Vagina (tissue), 2 donors: ENCODE measurements at places on chromosomes 11 and 22.
A peak's percentile ranks its signal among the peaks of the same experiment; 100 is the strongest.

GRCh38 chr22:50657925-50658324 lies 14.7 kb upstream of the SHANK3 start:
- H3K4me3 ChIP-seq: no peak overlapping the region
- no peak for DNase-seq

DNA sequence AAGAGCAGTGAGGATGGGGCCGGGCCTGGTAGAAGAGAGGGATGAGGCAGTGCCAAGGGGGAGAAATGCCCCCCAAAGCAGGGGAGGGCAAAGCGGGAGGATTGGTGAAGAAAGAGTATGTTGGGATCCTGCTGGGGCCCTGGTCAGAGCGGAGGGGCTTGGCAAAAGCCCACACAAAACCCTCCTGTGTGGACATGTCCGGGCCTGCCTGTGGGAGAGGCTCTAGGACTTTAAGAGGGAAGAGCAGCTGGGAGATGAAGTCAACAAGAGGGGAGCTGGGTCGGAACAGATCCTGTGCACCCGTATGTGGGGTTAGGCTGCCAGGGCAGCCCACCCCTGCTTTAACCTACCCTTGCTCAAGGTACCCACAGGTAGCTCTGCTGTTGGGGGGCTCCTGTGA lies 25.8 kb downstream of the ART5 start:
- no peaks in the 10 kb centered on the region for H3K4me1 ChIP-seq
- no peak for DNase-seq
- H3K27me3 ChIP-seq: no peaks in the 10 kb centered on the region
- no peaks in the 10 kb centered on the region for H3K36me3 ChIP-seq
- no peak overlapping the region for H3K27ac ChIP-seq

GRCh38 chr11:297051-297585 lies 2.2 kb downstream of the IFITM5 start:
- H3K4me3 ChIP-seq: no peak overlapping the region
- no peaks in the 10 kb centered on the region for H3K36me3 ChIP-seq
- H3K4me1 ChIP-seq: peaks cover 31% of the 10 kb centered on the region
- no peak overlapping the region for H3K27ac ChIP-seq
- DNase-seq: no peak
- H3K27me3 ChIP-seq: peaks cover 8% of the 10 kb centered on the region

- no peak for DNase-seq
- no peaks in the 10 kb centered on the region for H3K36me3 ChIP-seq
- H3K4me1 ChIP-seq: no peaks in the 10 kb centered on the region
- H3K27me3 ChIP-seq: no peaks in the 10 kb centered on the region
Observed at GRCh38 chr22:37206118-37206840, 6.0 kb downstream of the SSTR3 start.

GRCh38 chr11:32137263-32137662 lies 46.4 kb downstream of the RCN1 start:
- H3K4me1 ChIP-seq: no peaks in the 10 kb centered on the region
- H3K36me3 ChIP-seq: no peaks in the 10 kb centered on the region
- H3K27me3 ChIP-seq: no peaks in the 10 kb centered on the region
- H3K4me3 ChIP-seq: no peak overlapping the region

DNA sequence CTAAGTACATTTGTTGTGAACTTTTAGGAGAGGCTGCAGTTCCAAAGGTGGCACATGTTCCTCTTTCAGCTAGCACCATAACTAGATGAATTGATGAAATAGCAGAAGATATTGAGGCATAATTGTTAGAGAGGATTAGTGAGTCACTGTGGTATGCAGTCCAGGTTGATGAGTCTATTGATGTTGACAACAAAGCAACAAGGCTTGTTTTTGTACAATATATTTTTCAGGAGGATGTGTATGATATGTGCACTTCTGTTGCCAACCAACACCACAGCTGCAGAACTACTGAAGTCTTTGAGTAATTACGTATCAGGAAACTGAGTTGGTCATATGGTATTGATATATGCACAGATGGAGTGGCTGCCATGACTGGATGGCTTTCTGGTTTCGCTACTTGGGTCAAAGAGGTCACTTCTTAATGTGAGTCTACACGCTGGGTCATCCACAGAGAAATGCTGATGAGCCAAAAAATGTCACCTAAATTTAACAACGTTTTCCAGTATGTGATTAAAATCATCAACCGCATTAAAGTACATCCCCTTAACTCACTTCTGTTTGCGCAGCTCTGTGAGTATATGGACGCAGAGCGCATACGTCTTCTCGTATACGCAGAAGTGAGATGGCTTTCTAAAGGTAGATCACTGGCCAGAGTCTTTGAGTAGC lies 261.3 kb upstream of the ANO5 start:
- H3K27me3 ChIP-seq: no peaks in the 10 kb centered on the region
- no peak for DNase-seq
- no peaks in the 10 kb centered on the region for H3K36me3 ChIP-seq
- no peaks in the 10 kb centered on the region for H3K4me1 ChIP-seq

GRCh38 chr11:132125988-132126871 lies 755.8 kb downstream of the NTM start:
- H3K27ac ChIP-seq: no peak overlapping the region
- no peaks in the 10 kb centered on the region for H3K27me3 ChIP-seq
- no peak for DNase-seq
- peak overlapping the region; percentile 37 for H3K4me3 ChIP-seq
- H3K36me3 ChIP-seq: no peaks in the 10 kb centered on the region

GRCh38 chr11:88404391-88404790 lies 66.9 kb upstream of the CTSC start:
- H3K27ac ChIP-seq: peak overlapping the region; percentile 19
- H3K36me3 ChIP-seq: no peaks in the 10 kb centered on the region
- no peaks in the 10 kb centered on the region for H3K27me3 ChIP-seq
- peaks cover 15% of the 10 kb centered on the region for H3K4me1 ChIP-seq
- DNase-seq: no peak

DNA sequence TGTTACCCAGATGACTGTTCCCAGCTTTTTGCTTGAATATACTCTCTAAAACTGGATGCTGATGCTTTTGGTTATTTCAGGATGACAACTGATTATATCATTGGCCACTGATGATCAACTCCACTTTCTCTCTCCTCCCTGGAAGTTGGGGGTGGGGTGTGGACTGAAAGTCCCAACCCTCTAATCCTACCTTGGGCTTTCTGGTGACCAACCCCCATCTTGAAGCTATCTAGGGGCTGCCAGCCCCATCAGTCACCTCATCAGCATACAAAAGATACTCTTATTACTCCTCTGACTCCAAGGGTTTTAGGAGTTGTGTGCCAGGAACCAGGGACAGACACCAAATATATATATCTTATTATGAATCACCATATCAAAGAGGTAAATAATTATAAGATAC lies 69.3 kb downstream of the SLC25A17 start:
- no peaks in the 10 kb centered on the region for H3K4me1 ChIP-seq
- no peak overlapping the region for H3K4me3 ChIP-seq
- no peak overlapping the region for H3K27ac ChIP-seq

GRCh38 chr22:28019360-28019759 lies 100.3 kb upstream of the PITPNB start:
- no peak for DNase-seq
- H3K4me3 ChIP-seq: no peak overlapping the region
- H3K27ac ChIP-seq: no peak overlapping the region
- peaks cover 33% of the 10 kb centered on the region for H3K4me1 ChIP-seq
- no peaks in the 10 kb centered on the region for H3K36me3 ChIP-seq
- no peaks in the 10 kb centered on the region for H3K27me3 ChIP-seq

DNA sequence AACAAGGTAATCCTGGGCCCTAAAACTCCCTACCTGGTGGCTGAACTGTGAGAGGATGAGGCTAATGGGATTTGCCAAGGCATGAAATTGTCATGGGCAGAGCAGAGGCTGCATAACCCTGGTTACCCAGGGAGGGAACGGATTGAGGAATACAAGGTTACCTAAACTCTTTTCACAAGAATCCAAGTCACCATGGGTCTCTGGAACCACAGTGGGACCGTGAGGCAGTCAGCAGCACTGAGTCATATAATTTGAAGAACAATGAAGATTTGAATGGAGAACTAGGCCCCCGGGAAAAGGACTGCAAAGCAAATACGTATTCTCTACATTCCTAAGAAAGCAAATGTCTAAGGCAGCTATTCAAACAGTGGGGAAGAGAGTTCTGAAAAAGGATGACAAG lies 19.8 kb downstream of the CAT start:
- H3K27ac ChIP-seq: no peak overlapping the region
- no peak overlapping the region for H3K4me3 ChIP-seq
- DNase-seq: no peak
- H3K36me3 ChIP-seq: peaks cover 80% of the 10 kb centered on the region
- no peaks in the 10 kb centered on the region for H3K4me1 ChIP-seq
- H3K27me3 ChIP-seq: no peaks in the 10 kb centered on the region

DNA sequence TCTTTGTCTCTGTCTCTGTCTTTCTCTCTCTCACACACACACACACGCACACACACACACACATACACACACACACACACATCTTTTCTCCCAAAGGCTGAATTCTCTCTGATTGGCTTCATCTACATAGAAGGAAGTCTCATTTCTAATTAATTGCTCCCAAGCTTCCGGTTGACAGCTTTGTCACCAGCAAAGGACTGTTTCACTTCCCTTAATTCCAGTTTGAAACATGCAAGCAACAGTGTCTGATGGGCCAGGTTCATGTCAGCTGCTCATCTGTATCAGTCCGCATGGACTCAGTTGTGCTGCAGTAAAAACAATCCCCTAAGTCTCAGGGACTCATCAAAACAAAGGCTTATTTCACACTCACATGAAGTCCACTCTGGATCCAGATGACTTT lies 16.2 kb upstream of the PVALB start:
- H3K36me3 ChIP-seq: no peaks in the 10 kb centered on the region
- H3K27me3 ChIP-seq: no peaks in the 10 kb centered on the region
- H3K4me3 ChIP-seq: no peak overlapping the region
- no peak for DNase-seq
- no peak overlapping the region for H3K27ac ChIP-seq
- no peaks in the 10 kb centered on the region for H3K4me1 ChIP-seq

DNA sequence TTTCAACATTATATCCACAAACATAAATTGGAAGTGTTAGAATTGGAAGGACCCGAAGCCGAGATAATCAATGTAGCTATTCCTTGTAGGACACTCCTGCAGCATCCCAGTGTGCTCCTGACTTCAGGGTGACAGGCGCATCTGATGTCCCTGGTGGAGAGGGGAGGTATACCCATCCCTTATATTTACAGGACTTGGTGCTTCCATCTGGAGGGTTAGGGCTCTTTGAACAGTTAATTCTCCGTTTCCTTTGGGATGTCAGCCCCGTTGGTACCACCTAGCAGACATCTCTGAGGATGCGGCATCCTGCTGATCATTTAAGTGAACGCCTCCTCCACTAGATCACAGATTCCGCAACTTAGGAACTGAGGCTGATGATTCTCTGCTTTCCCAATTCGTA lies 451.3 kb downstream of the OPCML start:
- no peak overlapping the region for H3K4me3 ChIP-seq
- no peak overlapping the region for H3K27ac ChIP-seq
- no peaks in the 10 kb centered on the region for H3K36me3 ChIP-seq
- no peak for DNase-seq
- H3K27me3 ChIP-seq: no peaks in the 10 kb centered on the region
- H3K4me1 ChIP-seq: peaks cover 8% of the 10 kb centered on the region

DNA sequence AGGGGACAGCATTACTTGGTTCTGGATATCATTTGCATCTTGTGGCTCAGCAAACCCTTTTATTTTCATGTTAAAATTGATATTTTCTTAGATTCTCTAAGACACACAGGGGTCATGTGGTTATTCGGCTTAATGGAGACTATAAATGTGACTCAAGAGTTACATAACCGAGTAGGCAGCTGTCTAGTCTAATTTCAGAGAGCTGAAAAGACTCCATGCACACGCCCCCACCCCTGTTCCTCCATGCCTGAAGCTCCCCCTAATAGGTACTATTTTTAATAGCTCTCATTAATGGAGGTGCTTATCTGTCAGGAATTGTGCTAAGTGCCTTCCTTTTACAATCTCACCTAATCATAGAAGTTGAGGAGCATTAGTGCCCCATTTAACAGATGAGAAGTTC lies 189.2 kb upstream of the ARHGAP20 start:
- no peaks in the 10 kb centered on the region for H3K27me3 ChIP-seq
- peaks cover 11% of the 10 kb centered on the region for H3K4me1 ChIP-seq
- no peak overlapping the region for H3K4me3 ChIP-seq
- DNase-seq: no peak
- H3K27ac ChIP-seq: peak overlapping the region; percentile 62

- H3K27ac ChIP-seq: no peak overlapping the region
- H3K4me3 ChIP-seq: no peak overlapping the region
- H3K27me3 ChIP-seq: no peaks in the 10 kb centered on the region
- DNase-seq: no peak
- H3K36me3 ChIP-seq: no peaks in the 10 kb centered on the region
Observed at GRCh38 chr11:98007072-98007471, 1013.7 kb upstream of the CNTN5 start.

DNA sequence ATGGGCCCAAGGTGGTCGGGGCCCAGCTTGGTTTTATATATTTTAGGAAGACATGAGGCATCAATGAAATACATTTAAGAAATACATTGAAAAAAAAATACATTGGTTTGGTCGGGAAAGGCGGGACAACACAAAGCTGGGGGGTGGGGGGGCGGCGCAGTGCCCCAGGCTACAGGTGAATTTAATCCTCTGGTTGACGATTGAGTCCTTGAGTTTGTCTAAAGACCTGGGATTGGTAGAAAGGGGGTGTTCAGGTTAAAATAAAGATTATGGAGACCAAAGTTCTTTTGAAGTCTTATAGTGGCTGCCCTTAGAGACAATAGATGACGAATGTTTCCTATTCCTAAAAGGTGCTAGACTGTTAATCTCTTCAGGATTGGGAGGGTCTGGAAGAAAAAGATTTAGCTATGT lies 3.1 kb downstream of the IFITM1 start:
- peak overlapping the region; percentile 97 for H3K27ac ChIP-seq
- peaks cover 42% of the 10 kb centered on the region for H3K4me1 ChIP-seq
- no peaks in the 10 kb centered on the region for H3K27me3 ChIP-seq

DNA sequence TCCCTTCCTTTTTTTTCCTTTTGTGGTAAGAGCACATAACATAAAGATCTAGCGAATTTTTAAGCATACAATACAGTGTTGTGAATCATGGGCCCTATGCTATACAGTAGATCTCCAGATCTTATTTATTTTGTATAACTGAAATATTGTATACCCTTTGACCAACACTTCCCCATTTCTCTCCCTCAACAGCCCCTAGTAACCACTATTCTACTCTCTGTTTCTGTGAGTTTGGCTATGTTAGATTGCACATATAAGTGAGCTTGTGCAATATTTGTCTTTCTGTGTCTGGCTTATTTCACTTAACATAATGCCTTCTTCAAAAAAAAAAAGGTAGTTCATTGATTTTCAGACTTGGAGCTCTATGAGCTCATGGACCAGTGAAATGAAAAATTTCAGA lies 180.5 kb downstream of the C11orf91 start:
- H3K36me3 ChIP-seq: no peaks in the 10 kb centered on the region
- no peak overlapping the region for H3K27ac ChIP-seq
- no peak overlapping the region for H3K4me3 ChIP-seq

- H3K4me1 ChIP-seq: peaks cover 4% of the 10 kb centered on the region
- no peaks in the 10 kb centered on the region for H3K36me3 ChIP-seq
- no peak overlapping the region for H3K4me3 ChIP-seq
- H3K27me3 ChIP-seq: no peaks in the 10 kb centered on the region
- H3K27ac ChIP-seq: no peak overlapping the region
Observed at GRCh38 chr11:68992743-68993255, 12.0 kb upstream of the MRGPRD start.
